Activated T-cell treated with anti-CD3 and anti-CD28 coated beads, Interleukin-2, amount 50 U/mL, for 48 hours (primary cell): ENCODE measurements at places on chromosomes 12 and 14.

DNA sequence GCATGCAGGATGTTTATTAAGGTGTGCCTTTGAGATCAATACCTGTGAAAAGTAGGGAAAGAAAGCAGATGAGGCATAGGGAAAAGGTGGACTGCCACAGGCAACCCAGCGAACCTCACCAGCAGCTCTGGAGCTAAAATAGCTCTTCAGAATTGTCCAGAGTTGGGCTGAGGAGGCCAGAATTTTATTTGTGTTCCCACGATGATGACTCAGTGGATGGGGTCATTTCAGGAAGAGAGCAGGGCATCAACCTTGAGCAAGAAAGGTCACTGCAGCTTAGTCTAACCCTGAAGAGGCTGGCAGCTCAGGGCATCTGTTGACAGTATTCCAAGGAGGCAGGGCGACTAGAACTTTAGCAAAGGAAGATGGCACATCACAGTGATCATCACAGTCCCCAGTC is 696.1 kb downstream of the DIO2 start:
- DNase-seq = no peak

GRCh38 chr12:98808243-98808875 is 163.3 kb downstream of the APAF1 start:
- DNase-seq = no peak

GRCh38 chr14:60640859-60641741 is 8.2 kb downstream of the SIX1 start:
- DNase-seq = no peak

- no peak for DNase-seq
Observed at GRCh38 chr14:31128601-31129526, 78.7 kb downstream of the HECTD1 start.

DNA sequence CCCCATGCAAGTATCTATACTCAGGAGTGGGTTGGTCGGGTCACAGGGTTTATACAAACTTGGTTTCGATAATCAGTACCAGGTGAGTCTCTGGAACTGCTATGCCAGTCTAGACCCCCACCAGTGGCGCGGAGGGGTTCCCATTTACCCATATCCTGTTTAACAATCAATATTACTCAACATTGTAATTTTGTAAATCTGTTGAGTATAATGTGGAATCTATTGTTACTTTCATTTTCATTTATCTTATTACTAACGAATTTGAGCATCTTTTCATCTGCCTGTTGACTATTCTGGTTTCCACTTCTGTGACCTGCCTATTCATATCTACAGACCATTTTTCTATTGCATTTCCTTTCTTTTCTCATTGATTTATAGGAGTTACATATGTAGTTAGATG is 275.2 kb upstream of the CRY1 start:
- peak; percentile 59 for DNase-seq

- DNase-seq = no peak
Observed at GRCh38 chr12:117646520-117646919, 285.1 kb upstream of the NOS1 start.

GRCh38 chr14:98894600-98894999 is 377.4 kb downstream of the BCL11B start:
- no peak for DNase-seq

GRCh38 chr12:132330549-132330881 is 1.1 kb upstream of the GALNT9 start:
- no peak for DNase-seq

DNA sequence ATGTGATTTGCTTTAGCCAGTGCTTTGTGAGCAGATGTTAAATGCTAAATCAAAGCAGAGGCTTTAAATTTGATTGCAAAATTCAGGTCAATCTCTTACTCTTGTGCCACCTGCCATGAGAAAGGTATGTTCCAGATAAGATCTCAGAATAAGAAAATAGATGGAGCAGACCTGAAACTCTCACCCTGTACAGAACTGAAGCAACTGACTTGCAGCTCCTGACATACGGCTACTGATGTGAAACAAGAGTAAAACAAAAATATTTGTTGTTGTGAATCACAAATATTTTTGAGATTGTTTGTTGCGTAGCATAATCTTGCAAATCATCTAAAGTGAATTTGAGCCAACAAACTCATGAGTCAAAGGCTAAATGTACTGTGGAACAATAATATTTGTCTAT is 3.5 kb upstream of the OSBPL8 start:
- no peak for DNase-seq

GRCh38 chr14:88043529-88044443 is 38.9 kb downstream of the GPR65 start:
- DNase-seq = no peak

GRCh38 chr14:31270196-31270772 is 62.7 kb upstream of the HECTD1 start:
- peak; percentile 44 for DNase-seq

- no peak for DNase-seq
Observed at GRCh38 chr14:102421411-102422057, 58.8 kb downstream of the TECPR2 start.

DNA sequence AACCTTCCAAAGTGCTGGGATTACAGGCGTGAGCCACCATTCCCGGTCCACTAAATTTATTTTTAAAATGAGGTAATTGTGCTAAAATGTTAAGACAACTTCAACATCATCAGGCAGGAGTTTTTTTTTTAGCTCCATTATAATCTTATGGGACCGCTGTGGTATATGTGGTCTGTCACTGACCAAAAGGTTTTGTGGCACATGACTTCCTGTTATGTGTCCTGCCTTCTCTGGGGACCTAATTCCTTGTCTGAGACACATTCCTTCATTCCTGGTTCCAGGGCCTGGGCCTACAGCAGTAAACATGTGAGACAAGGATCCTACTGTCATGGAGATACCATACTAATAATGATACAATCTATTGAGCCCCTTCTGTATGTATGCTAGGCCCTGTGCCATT is 4.9 kb downstream of the TEX52 start:
- no peak for DNase-seq

DNA sequence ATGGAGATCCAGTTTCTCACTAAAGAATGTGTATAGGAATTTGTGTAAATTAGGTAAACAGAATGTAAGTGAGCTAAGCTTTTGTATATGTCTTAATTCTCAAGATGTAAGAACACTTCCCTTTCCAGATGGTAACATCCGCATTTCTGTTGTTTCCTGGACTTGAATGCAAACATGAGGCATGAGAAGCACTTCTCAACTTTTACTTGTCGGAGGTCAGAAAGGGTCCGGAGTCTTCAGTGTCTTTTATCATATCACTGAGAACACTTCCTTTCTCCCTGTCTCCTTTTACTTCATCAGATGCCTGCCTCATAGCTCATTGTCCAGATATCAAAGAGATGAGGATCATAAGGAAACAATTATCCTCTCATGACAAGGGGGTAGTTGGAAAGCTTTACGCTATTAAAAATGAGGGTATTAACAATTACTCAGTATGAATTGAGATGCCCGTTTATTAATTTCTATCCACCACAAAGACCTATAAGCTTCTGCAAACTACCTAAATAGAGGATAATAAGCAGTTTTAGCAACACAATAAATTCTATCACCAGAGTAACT is 214.1 kb upstream of the FLRT2 start:
- DNase-seq = no peak

DNA sequence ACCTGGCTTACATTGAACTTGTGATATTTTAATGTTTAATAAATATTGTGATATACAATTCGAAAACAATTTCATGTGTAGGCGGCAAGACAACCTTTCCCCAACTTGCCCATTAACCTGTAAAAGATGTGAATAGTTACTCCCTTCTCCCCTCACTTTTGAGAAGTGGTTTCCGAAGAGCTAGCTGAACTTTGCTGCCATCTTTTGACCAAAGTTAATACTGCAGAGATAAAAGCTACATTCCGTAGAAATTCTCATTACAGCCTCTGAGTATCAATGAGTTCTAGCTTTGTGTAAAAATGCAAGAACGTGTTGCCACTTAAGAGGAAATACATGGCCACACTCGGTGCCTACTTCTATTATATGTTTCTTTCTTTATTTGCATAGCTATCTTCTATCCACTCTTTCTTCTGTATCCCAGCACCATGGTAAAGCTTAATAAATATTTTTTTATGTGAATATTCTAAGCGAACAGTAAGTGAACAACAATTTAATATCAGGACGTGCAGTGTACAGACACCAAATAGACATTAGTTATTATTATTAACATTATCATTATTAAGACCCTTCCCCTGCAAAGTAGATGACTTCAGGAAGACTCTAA is 105.1 kb upstream of the TMEM260 start:
- DNase-seq = no peak

DNA sequence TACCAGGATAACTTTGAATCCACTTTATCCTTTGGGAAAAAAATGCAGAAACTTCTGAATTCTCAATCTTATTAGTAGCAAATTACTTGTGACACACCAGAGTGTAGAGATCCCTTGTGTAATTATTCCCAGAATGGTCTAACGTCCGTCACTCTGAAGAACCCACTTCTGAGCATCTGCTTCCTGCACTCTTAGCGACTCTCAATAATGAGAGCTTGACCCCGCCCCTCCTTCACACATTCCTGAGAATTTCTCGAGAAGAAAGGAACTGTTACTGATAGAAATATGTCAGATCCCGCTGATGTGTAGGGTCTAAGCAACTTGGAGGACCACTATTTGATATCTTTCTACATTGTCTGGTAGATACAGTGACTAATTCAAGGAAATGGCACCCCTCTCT is 218.3 kb upstream of the PDZRN4 start:
- DNase-seq = no peak

DNA sequence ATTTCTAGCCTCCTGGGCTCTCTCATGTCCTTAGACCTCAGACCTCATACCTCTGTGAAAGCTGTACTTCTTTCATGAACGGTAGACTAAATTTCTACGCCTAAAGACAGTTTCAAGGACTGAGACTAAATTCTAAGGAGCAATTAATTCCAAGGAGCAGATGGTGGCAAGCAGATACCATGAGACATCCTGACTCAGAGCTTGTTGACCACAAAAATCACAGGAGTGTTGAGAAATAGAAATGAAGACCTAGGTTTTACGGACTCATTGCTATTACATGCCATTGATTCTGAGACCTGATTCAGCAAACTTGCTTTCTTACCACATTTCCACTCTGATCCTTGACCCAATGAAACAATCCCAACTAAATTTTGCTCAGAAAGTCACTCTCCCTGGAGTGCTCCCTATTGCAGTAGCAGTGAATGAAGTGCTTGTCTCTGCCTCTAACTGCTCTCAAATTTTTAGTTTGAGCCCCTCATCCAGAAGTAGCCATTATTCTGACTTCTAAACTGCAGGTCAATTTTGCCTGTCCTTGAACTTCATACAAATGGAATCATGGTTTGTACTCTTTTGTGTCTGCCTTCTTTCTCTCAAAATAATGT is 52.0 kb downstream of the PEX5 start:
- DNase-seq = no peak

- no peak for DNase-seq
Observed at GRCh38 chr12:122855071-122855829, 20.0 kb downstream of the HIP1R start.

DNA sequence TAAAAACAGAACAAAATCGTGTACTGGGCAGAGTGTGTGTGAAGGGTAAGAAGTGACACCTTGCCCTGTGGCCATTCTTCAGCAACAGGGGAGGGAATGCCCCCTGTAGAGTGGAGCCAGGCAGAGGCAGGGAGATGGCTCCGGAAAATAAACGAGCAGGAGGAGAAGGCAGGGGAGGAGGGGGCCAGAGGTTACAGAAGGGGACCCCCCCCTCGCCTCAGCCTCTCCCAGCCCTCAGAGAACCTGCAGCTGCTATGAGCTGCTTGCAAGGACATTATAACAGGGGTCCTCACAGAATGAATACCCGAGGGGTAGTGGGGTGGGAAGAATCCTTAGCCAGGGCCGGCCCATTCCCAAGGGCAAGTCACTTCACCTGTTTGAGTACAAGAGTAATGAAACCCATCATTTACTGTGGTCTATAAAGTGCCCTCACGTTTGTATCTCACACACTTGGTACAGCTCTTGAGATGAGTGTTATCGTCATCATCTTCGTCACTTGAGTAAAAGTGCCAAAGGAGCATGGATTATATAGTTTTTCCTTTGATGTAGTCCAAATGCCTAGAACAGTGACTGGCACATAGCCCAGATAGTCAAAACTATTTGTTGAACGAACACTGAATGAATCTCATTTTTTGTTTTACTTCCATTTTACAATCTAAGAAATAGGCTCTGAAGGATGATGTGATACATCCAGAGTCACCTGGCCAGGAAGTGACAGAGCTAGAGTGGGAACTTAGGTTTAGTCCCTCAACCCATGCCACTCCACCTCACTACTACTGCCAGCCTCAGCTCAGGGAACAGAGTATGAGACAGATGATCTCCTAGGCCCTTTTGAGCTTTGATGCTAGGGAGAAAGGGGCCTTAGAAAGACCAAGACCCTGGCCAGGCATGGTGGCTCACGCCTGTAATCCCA is 14.5 kb downstream of the SCNN1A start:
- no peak for DNase-seq

- DNase-seq = no peak
Observed at GRCh38 chr12:130960058-130960457, 6.4 kb downstream of the ADGRD1 start.

DNA sequence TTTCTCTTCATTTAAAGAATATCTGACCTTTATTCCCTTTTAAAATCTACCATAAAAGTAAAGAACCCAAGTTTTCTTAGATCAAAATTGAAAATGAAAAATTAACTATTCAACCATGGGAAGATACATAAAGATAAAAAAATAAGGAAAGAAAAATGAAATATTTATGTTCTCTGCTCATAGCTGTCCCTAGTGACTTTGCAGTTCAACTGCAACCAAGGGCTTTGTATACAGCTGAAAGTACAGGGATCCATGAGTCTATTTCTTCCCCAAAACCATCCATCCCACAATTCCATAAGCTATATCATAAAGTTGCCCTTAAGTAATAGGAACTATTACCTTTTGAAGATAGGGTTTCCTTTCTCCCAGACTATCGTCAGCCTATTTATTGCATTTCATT is 113.1 kb downstream of the ITPR2 start:
- DNase-seq = no peak

DNA sequence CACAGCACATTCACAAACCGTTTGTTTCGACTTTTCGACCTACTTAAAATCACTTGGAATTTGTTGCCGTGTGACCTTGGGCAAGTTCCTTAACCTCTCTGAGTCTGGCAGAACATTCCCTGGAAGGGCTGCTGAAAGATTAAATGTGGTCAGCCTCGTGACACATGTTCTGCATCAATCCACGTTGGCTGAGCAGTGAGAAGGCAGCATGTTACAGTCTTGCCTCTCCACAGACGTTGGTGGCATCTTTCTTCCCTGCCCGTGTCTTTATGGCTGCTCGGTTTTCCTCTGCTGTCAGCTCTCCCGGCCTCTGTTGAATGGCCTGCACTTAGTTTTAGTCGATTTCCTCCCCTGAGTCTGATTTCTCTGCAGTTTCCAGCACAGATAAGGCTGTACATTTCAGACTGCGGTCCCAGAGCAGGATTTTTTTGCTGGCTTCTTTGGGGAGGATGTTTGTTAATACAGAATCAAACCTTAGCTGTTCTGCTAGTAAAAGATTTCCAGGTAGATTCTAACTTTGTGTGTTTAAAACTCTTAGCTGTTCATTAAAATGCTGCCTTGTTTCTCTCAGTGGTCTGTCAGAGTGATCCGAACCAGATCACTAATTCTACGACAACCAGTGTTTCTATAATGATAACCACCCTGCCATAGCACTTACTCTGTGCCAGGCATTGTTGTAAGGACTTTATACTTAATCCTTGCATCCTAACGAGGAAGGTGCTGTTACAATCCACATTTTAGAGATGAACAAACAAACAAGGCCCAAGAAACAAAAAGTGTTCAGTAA is 217.1 kb downstream of the CHST11 start:
- DNase-seq = no peak
